ENCODE measurements at places on chromosomes 3 and 15. TPM values are rescaled to one million over a fixed set of nuclear protein-coding genes. Genes with fewer than 3 reads are reported as not detected.

The IL16 gene
- total RNA-seq: 4.9 TPM

The GOLGA8Q gene
- 8.7 TPM for total RNA-seq

The RAB7A gene
- 159 TPM for total RNA-seq

DNA sequence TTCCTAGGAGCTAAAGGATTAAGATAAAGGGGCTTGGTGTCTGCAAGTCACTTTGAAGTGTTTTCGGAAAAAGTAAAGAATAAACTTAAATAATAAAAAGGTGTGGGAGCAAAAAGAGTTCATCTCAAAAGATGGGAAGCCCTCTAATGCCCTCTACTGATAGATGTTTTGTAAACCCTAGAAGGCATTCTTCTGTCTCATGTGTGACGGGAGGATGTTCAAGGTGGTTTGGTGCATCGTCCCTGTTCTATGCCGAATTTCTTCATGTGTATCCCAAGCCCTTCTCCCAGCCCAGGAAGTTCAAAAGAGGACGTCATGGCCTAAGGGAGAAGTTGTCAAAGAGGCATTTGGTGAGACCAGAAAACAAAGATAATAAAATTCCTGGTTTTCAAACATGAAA lies 37.2 kb downstream of the CCK start:
- H3K4me1 ChIP-seq: peaks cover 16% of the 10 kb centered on the region
- peaks cover 11% of the 10 kb centered on the region for H3K36me3 ChIP-seq
- no peak for DNase-seq
- peaks cover 2% of the 10 kb centered on the region for H3K27me3 ChIP-seq
- no peak overlapping the region for H3K4me3 ChIP-seq
- no peak overlapping the region for H3K27ac ChIP-seq

GRCh38 chr3:135865553-135865952 lies 100.0 kb upstream of the PPP2R3A start:
- no peak for DNase-seq
- no peaks in the 10 kb centered on the region for H3K27me3 ChIP-seq
- H3K4me1 ChIP-seq: no peaks in the 10 kb centered on the region
- H3K36me3 ChIP-seq: no peaks in the 10 kb centered on the region

DNA sequence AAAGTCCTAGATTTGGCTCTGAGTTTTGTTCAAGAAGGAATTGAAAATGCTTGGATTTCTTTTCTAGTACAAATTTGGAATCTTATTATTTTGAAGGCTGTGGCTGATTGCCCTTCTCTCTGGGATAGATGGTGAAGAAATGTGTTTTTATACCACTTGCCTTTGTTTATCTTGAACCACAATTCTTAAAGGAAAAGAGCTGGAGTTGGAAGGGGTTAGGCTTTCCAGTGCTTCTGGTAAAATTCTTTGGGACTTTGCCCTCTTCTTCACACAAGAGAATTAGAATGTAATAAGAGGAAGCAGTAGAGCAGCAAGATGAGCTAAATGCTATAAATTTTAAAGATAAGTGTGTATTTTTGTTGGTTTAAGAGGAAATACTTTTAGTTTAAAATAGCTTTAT lies 65.8 kb downstream of the COL6A5 start:
- no peaks in the 10 kb centered on the region for H3K27me3 ChIP-seq
- no peaks in the 10 kb centered on the region for H3K36me3 ChIP-seq
- H3K4me3 ChIP-seq: no peak overlapping the region
- no peaks in the 10 kb centered on the region for H3K4me1 ChIP-seq
- DNase-seq: no peak
- H3K27ac ChIP-seq: no peak overlapping the region

- no peak for DNase-seq
- H3K4me1 ChIP-seq: peaks cover 36% of the 10 kb centered on the region
Observed at GRCh38 chr3:32818229-32818969, 602 bp downstream of the TRIM71 start.

DNA sequence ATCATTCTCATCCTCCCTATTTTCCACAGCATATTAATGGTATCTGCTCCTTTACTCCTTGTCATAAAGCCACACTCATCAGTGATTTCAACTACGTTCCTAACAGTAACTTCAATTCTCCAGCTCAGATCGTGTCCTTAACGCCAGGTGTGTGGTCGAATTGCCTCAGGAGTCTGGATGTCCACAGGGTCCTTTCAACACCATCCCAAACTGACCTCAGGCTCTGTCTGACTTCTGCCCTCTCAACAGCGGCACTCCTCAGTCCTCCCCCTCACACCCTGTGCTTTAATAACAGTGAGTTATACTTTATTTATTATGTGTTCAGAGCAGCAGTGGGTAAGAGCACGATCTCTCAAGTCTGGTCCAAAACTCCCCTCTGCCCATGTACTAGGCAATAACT lies 42.4 kb downstream of the ST3GAL6 start:
- no peaks in the 10 kb centered on the region for H3K4me1 ChIP-seq
- DNase-seq: no peak
- no peak overlapping the region for H3K4me3 ChIP-seq
- H3K36me3 ChIP-seq: peaks cover 37% of the 10 kb centered on the region

DNA sequence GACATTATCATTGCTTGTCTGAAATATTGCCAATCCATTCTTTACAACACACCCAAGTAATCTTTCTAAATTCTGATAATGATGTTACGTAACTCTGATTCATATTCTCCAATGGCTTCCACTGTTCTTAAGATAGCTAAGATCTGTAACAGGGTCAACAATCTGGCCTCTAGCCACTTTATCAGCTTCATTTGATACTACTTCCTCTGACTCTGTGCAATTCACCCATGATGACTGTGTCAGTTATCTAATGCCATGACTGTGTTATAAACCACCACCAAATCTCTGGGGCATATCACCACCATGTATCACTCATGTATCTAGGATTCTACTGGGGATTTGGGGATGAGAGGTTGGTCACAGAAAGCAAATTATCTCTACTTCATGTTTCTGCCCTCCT lies 44.0 kb downstream of the CD200 start:
- H3K27me3 ChIP-seq: no peaks in the 10 kb centered on the region
- peaks cover 15% of the 10 kb centered on the region for H3K4me1 ChIP-seq
- H3K36me3 ChIP-seq: no peaks in the 10 kb centered on the region
- H3K27ac ChIP-seq: no peak overlapping the region
- DNase-seq: no peak

- H3K27me3 ChIP-seq: no peaks in the 10 kb centered on the region
- no peak for DNase-seq
- no peak overlapping the region for H3K4me3 ChIP-seq
- H3K27ac ChIP-seq: no peak overlapping the region
Observed at GRCh38 chr3:109089265-109089664, 28.7 kb downstream of the MORC1 start.

DNA sequence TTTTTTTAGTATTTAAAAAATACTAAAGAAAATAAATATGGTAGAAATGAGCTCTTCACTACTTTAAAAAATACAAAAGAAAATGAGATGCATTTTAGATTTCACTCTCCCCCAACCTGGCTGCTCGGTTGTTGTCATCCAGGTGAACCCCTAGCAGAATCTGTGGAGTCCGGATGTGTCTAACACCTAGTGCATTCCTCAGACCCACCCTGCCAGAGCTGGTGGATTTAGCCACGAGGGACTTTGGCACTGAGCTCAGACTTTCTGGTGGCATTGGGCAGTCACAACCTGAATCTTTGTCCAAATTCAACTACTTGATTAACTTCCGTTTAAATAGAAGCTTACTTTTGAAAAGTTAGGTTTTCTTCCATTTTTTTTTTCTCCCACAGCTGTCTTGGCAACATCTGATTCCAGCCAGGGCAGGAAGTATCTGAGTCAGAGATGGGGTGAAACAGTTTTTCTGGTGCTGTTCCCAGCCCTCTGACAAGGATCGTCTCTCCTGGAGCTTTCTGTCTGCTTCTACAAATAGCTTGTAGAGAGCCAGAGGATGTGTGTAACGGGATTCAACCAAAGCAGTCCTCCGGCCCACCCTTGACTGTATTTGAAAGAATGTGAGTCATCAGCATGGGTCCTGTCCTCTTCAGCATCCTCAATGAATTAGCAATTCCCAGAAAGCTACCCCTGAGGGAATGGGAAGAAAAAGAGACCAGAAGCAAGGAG lies 301.8 kb upstream of the MCTP2 start:
- H3K27ac ChIP-seq: peak overlapping the region; percentile 15
- no peaks in the 10 kb centered on the region for H3K36me3 ChIP-seq
- H3K4me1 ChIP-seq: no peaks in the 10 kb centered on the region
- H3K27me3 ChIP-seq: no peaks in the 10 kb centered on the region

Data from stomach (tissue), 19 donors.